ENCODE measurements at places on chromosomes 2 and 18. TPM values are rescaled to one million over a fixed set of nuclear protein-coding genes. Genes with fewer than 3 reads are reported as not detected.

Gene ACVR1C
- total RNA-seq: 0.44 TPM

Gene UGT1A4
- total RNA-seq: 2.6 TPM

DNA sequence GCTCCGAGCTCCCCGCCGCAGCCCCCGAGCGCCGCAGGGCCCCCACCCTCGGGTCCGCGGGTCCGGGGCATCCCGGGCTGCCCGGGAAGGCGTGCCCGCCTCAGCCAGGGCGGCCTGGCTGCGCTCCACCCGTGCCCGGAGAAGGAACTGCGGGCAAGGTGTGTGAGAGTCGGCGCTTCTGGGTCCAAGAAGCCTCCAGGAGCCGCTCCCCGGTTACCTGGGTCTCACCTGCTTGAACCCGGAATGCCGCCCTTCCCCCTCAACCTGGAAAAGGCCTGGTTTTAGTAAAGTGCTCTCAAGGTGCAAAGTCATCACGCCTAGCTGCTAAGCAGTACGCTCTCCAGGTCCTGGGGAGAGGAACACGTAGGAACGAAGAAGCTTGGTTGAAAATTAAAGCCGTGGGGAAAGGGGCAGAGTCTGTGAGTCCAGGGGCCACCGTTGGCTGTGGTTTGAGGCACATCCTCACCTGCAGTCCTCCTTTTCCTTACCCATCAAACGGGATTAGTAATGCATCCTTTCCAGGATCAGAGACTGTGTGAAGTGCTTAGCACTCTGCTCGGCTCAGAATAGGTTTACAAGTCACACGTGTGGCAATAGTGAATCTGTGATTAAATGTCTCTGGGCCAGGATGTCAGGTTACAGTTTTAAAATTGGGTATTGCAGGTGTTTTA lies 1.2 kb downstream of the ASAP2 start:
- peaks cover 46% of the 10 kb centered on the region for H3K4me1 ChIP-seq
- DNase-seq: no peak
- no peaks in the 10 kb centered on the region for H3K27me3 ChIP-seq
- H3K4me3 ChIP-seq: peak overlapping the region; percentile 89

Gene MOB1A
- 65.2 TPM for total RNA-seq

DNA sequence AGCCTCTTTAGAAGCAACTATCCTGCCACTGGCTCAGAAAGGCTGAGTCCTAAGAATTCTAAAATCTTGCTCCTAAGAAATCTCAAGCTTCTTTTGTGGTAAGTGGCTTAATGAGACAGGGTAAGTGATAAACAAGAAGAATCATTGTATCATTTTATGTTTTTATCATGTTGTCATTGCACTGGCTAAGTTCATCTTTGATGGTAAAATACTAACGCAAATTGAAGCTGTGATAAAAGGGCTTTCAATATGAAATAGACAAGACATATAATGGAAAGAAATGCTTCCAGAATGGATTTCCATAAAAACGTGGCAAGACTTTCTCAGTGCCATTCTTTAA lies 21.6 kb upstream of the TTC39C start:
- H3K4me1 ChIP-seq: peaks cover 30% of the 10 kb centered on the region
- no peak overlapping the region for H3K27ac ChIP-seq
- no peak for DNase-seq
- no peaks in the 10 kb centered on the region for H3K36me3 ChIP-seq

DNA sequence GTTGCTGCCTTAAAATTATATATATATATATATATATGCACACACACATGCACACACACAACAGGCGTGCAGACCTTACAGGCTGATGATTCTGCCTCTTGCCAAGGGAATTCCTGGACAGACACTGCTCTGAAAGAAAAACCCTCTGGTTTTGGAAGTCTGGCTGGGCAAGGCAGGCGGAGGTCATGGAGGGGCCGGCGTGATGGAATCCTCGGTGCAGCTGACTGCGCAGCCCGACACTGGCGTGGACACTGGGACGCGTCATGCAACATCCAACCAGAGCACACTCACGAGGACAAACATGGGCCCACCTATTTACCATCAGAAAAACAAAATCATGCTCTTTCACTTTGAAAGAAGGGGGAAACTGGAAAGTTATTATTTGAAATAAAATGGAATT lies 235.3 kb downstream of the ZNF516 start:
- no peak overlapping the region for H3K27ac ChIP-seq
- peaks cover 14% of the 10 kb centered on the region for H3K4me1 ChIP-seq
- H3K36me3 ChIP-seq: no peaks in the 10 kb centered on the region
- no peaks in the 10 kb centered on the region for H3K27me3 ChIP-seq
- no peak overlapping the region for H3K4me3 ChIP-seq

DNA sequence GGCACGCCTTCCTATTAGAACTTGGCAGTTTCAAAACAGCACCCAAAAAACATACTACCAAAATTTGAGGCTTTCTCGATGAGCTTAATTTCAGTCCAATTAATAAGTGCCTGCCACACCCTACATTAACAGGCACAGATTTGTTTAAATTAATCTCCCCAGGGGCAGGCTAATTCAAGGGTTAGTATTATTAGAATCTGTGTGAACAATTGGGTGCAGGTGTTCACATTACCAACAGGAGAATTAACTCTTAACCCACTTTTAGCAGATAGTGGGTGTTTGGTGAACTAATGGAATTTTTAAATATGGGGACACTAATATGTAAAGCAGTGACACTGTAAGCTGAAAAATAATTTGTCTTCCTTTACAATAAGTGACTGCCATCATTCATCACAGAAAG lies 4.1 kb downstream of the MBD2 start:
- no peak for DNase-seq
- H3K4me1 ChIP-seq: peaks cover 63% of the 10 kb centered on the region
- H3K27me3 ChIP-seq: no peaks in the 10 kb centered on the region
- H3K27ac ChIP-seq: no peak overlapping the region
- no peaks in the 10 kb centered on the region for H3K36me3 ChIP-seq
- no peak overlapping the region for H3K4me3 ChIP-seq

Gene DUSP11
- 45.6 TPM for total RNA-seq

GRCh38 chr2:101121174-101121573 lies 30.0 kb downstream of the TBC1D8 start:
- no peak for DNase-seq
- H3K4me1 ChIP-seq: peaks cover 58% of the 10 kb centered on the region
- H3K27me3 ChIP-seq: no peaks in the 10 kb centered on the region
- peak overlapping the region; percentile 86 for H3K27ac ChIP-seq

- no peaks in the 10 kb centered on the region for H3K27me3 ChIP-seq
- no peaks in the 10 kb centered on the region for H3K4me1 ChIP-seq
- peaks cover 12% of the 10 kb centered on the region for H3K36me3 ChIP-seq
- peak overlapping the region; percentile 33 for H3K4me3 ChIP-seq
Observed at GRCh38 chr18:62982600-62983251, 267.4 kb downstream of the PHLPP1 start.

DNA sequence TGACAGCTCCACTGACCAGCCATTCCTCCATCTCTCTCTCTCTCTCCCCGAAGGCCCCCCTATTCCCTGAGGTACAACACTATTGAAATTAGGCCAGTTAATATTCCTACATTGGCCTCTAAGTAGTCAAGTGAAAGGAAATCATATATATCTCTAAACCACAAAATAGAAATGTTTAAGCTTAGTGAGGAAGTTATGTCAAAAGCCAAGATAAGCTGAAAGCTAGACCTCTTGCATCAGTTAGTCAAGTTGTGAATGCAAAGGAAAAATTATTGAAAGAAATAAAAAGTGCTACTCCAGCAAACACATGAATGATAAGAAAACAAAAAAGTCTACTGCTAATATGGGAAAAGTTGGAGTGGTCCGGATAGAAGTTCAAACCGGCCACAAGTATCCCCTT lies 301.3 kb upstream of the RBMS1 start:
- no peak for DNase-seq
- H3K4me3 ChIP-seq: no peak overlapping the region
- no peak overlapping the region for H3K27ac ChIP-seq
- no peaks in the 10 kb centered on the region for H3K27me3 ChIP-seq
- H3K4me1 ChIP-seq: no peaks in the 10 kb centered on the region

Gene L3MBTL4
- total RNA-seq: 15.8 TPM

Gene GCA
- total RNA-seq: 16.3 TPM

DNA sequence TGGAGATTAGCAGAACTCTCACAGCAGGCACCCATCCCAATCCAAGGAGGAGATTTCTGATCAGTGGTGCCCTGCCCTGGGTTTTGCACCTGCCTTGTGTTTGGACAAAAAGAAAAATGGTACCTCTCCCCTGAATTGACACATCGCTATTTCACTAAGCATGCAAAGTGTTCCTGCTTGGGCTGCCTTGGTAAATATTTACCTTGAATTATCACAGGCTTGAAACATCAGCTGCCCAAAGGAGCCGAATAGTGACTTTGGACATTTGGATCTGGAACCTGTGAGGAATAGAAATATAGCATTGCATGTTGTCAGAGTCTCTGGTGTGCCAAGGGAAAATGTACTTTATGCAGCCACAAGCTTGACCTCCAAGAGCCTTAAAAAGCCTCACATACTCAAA lies 926.4 kb upstream of the FANCL start:
- no peaks in the 10 kb centered on the region for H3K27me3 ChIP-seq
- no peaks in the 10 kb centered on the region for H3K36me3 ChIP-seq
- H3K4me1 ChIP-seq: no peaks in the 10 kb centered on the region
- H3K4me3 ChIP-seq: no peak overlapping the region

Gene CABLES1
- 24.9 TPM for total RNA-seq

DNA sequence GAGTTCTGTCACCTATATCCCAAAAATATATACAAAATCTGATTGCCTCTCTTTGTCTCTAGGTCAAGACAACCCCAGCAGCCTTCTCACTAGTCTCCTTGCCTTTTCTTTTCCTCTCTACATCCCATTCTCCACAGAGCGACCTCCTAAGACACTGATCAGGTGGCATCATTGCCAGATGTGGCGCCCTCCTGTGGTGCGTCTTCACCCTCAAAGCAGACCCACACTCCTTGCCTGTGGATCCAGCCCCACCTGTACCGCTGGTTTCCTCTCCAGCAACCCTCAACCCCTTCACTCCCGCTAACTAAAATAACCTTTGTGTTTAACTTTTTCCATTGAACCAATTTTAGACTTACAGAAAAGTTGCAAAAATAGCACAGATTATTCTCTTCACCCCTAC lies 273.3 kb downstream of the GLI2 start:
- H3K4me1 ChIP-seq: peaks cover 8% of the 10 kb centered on the region
- H3K4me3 ChIP-seq: no peak overlapping the region
- H3K27me3 ChIP-seq: no peaks in the 10 kb centered on the region
- no peaks in the 10 kb centered on the region for H3K36me3 ChIP-seq
- no peak for DNase-seq

GRCh38 chr18:13124411-13124810 lies 94.1 kb upstream of the LDLRAD4 start:
- no peak overlapping the region for H3K27ac ChIP-seq
- H3K27me3 ChIP-seq: no peaks in the 10 kb centered on the region
- DNase-seq: no peak

DNA sequence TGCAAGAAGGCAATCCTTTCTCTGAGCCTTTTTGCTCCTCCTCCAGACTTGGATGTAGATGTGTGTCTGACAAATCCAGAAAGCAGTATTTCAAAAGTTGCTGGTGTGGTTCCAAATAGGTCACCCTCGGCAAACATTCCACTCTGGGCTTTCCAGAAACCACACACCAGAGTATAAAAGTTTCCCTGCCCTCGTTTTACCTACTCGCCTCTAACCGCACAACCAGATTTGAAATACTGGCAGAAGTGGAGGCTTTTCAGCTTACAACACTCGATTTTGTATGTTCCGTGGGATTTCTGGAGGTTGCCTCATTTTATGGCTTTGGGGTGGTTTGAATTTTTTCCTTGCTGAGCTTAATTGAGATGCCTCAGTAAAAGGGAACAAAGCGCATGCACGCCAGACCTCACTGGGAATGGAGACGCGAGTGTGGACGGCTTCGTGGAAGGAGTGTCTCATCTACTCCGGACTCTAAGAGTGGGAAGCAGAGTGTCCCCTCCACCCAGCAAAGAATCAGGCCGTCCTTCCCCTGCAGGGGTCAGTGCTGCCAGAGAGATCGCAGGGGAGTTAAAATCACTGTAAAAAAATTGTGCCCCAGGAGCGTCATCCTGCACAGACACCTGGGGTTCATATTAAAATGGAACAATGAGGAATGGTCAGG lies 44.0 kb upstream of the RPL31 start:
- peaks cover 3% of the 10 kb centered on the region for H3K36me3 ChIP-seq
- DNase-seq: no peak
- H3K27me3 ChIP-seq: no peaks in the 10 kb centered on the region
- no peak overlapping the region for H3K27ac ChIP-seq
- no peak overlapping the region for H3K4me3 ChIP-seq
- H3K4me1 ChIP-seq: peaks cover 27% of the 10 kb centered on the region

GRCh38 chr2:122236152-122236874 lies 480.9 kb downstream of the TSN start:
- no peak for DNase-seq
- no peak overlapping the region for H3K27ac ChIP-seq

GRCh38 chr2:128347701-128348539 lies 29.3 kb upstream of the HS6ST1 start:
- H3K27ac ChIP-seq: peak overlapping the region; percentile 55
- peaks cover 20% of the 10 kb centered on the region for H3K4me1 ChIP-seq
- no peak overlapping the region for H3K4me3 ChIP-seq
- no peak for DNase-seq
- H3K36me3 ChIP-seq: no peaks in the 10 kb centered on the region

- H3K27ac ChIP-seq: no peak overlapping the region
- peaks cover 3% of the 10 kb centered on the region for H3K36me3 ChIP-seq
- no peak overlapping the region for H3K4me3 ChIP-seq
Observed at GRCh38 chr2:151886241-151886640, 58.0 kb upstream of the ARL5A start.

GRCh38 chr2:11546072-11546471 lies 12.2 kb downstream of the GREB1 start:
- no peaks in the 10 kb centered on the region for H3K36me3 ChIP-seq
- DNase-seq: no peak
- H3K27me3 ChIP-seq: no peaks in the 10 kb centered on the region
- H3K4me3 ChIP-seq: no peak overlapping the region
- no peak overlapping the region for H3K27ac ChIP-seq
- H3K4me1 ChIP-seq: peaks cover 5% of the 10 kb centered on the region

- H3K4me3 ChIP-seq: no peak overlapping the region
- H3K27me3 ChIP-seq: no peaks in the 10 kb centered on the region
- peaks cover 16% of the 10 kb centered on the region for H3K4me1 ChIP-seq
- no peak overlapping the region for H3K27ac ChIP-seq
Observed at GRCh38 chr18:36786686-36787085, 42.1 kb downstream of the TPGS2 start.

Gene COL3A1
- 19.2 TPM for total RNA-seq

DNA sequence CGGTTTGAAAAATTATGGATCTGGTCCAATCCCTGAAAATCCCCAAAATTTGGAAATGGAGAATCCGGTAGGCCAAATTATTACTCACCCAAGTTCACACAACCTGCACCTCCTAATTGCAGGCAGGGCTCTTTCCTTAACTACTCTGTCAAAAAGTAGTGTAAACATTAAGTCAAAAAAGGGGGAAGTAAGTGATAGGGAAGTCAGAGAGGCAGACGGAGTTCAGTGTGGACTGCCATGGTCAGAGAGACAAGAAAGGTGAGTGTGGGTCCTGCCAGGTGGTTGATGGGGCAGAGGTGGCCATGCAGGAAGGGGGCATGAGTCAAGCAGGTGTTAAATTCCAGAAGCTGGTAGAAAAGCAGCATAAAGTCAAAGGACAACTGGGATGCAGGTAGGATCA lies 104.7 kb upstream of the STPG4 start:
- DNase-seq: no peak
- H3K27me3 ChIP-seq: no peaks in the 10 kb centered on the region
- no peak overlapping the region for H3K27ac ChIP-seq
- H3K4me3 ChIP-seq: no peak overlapping the region

- no peak for DNase-seq
- H3K27ac ChIP-seq: no peak overlapping the region
- no peaks in the 10 kb centered on the region for H3K36me3 ChIP-seq
- no peak overlapping the region for H3K4me3 ChIP-seq
- H3K27me3 ChIP-seq: no peaks in the 10 kb centered on the region
Observed at GRCh38 chr2:217337771-217338170, 477.9 kb upstream of the TNP1 start.

- no peak overlapping the region for H3K4me3 ChIP-seq
- H3K27me3 ChIP-seq: no peaks in the 10 kb centered on the region
- no peaks in the 10 kb centered on the region for H3K4me1 ChIP-seq
- H3K27ac ChIP-seq: no peak overlapping the region
- no peaks in the 10 kb centered on the region for H3K36me3 ChIP-seq
Observed at GRCh38 chr18:52875725-52876124, 535.7 kb downstream of the DCC start.
